ENCODE measurements at places on chromosomes 1 and 21.

DNA sequence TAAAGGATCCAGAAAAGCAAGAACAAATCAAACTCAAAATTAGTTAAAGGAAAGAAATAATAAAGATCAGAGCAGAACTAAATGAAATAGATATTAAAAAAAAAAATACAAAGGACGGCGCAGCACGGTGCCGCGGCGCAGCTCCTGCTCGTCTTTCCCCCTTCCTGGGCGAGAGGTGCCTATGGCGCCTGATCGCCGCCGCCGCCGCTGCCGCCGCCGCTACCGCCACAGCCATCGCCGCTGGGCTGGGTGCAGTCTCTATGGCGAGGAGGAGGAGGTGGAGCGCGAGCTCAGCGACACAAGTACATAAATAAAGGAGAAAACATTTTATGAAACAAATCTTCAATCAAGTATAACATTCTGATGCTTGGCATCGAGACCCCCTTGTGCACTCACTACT lies 77.6 kb upstream of the VANGL1 start:
- DNase-seq: no peak

DNA sequence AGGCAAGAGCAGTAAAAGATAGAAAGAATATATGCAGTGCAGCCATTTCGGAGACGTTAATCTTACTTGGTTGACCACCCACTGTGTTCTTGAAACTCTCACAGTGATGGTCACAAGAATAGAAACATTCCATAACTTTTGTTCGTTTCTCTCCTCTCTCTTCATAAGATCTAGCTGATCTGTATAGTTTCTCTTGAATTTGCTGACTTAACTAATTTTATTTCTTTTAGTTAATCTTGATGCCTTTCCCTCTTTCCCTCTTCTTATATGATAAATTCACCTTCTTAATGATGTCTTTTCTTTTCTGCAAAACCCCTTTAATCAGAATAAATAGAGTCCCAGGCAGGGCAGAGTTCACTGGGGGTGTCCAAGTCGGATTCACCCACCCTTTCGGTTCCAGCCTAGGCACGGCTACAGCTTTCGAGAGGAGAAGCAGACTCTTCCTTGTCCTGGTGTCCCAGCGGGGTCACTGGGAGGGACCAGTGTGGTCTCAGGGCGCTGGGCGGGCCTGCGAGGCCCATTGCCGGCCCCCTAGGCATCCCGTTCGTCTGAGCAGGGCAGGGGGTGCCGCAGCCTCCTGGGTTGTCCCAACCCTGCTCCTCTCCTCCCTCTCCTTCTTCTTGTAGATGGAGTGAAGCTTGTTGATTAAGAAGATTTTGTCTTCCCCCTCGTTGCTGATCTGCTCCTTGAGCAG lies 39.8 kb downstream of the ZNF691 start:
- DNase-seq: no peak

- DNase-seq: no peak
These were observed 6.9 kb downstream of the PDPN start for GRCh38 chr1:13590486-13590885.

GRCh38 chr1:155078469-155079209 lies at the start of gene EFNA3:
Gene EFNA3, plus strand, starts transcription at chr1:155078837. Its CDS starts 105 bp downstream, at chr1:155078942.
- no peak for DNase-seq

- no peak for DNase-seq
These were observed 27.3 kb downstream of the ZBTB8OS start for GRCh38 chr1:32622806-32623681.

DNA sequence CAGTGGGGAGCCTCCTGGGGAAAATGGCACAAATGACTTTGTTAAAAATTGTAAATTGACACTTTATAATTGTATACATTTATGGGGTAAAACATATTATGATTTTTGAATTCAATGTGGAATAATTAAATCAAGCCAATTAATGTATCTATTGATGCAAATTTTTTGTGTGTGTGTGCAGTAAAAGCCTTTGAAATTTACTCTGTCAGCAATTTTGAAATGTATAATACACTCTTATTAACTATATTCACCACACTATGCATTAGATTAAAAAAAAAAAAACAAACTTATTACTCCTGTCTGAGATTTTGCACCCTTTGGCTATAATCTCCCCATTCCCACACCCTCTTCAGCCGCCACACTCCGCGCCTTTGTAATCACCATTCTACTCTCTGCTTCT lies 119.2 kb downstream of the S1PR1 start:
- DNase-seq: no peak

GRCh38 chr1:219460896-219461815 lies 151.7 kb downstream of the ZC3H11B start:
- DNase-seq: no peak

DNA sequence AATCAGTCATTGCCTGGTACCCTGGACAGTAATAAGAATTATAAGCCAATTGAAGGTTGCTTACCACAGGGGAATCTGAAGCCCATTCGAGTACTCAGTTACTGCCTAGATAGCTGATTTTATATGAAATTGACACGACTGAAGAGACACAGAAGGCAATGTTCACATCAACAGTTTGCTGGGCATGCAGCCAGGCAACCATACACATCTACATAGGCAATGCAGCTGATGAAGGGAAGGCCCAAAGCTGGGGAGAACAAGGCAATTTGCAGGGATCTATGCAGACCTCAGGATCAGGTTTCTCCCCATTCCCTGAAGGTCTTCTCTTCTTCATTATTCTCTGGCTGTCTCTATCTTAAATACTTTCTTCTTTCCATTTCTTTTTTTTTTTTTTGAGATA lies 448.7 kb downstream of the PTBP2 start:
- no peak for DNase-seq

DNA sequence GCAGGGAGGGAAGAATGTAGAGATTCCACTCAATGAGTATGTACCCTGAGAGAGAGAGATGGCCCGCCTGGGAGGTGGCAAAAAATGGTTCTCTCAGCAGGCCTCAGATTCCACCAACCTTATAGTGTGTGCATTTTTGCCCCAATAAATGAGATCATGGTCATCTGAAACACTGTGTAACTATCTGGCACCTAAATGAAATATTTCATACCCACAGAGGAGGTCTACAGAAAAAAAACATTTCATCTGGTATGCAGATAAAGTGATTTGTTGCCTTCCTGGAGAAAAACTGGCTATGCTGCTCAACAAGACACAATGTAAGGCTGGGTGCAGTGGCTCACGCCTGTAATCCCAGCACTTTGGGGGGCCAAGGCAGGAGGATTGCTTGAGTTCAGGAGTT lies 4.9 kb downstream of the TMCO2 start:
- DNase-seq: no peak

- no peak for DNase-seq
These were observed 5.4 kb downstream of the CD2 start for GRCh38 chr1:116759636-116760035.

DNA sequence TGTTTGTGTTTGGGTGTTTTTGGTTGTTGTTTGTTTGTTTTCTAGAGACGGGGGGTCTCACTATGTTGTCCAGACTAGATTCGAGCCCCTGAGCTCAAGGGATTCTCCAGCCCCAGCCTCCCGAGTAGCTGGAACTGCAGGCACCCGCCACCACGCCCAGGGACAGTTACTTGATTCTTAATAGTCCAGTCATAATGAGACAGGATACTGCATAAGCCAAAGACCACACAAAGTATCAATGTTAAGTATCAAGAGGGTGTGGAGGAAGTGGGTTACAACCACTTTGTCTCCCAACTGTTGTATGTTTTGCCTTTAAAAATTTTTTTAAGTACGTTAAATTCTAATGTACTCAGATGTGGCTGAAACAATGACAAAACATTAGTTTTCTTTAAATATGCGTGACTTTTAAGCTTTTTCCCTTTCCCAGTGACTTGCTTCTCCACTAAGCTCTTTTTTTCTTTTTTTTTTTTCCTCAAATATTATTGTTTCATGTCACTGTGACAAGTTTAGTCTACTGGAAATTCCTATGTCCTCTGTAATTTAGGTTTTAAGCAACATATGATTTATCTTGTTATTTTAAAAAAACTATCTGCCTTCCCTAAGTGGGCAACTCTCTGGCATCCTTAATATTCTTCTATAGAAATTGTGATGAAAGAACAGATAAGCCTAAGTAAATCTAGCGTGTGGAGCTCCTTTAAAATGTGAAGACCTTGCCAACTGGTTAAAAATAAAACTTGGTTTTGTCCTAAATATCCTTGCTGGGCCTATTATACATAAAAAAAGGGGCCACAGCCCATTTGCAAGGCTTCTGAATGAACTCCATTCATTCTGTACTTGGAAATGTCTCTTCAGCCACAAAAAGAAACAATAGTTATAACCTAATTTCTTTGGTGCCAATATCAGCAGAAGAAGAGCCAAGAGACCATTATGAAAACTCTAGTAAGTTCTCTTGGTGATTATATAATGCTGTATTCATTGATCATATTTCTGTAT lies 56.2 kb upstream of the DPH5 start:
- no peak for DNase-seq

- no peak for DNase-seq
These were observed 207.4 kb downstream of the RRAGC start for GRCh38 chr1:38652217-38652616.

- DNase-seq: no peak
These were observed 5.1 kb downstream of the KCNJ15 start for GRCh38 chr21:38261851-38262250.

- no peak for DNase-seq
These were observed 24.8 kb upstream of the CLDN8 start for GRCh38 chr21:30240661-30241060.

- no peak for DNase-seq
These were observed 8.2 kb downstream of the PLA2G5 start for GRCh38 chr1:20078171-20078651.

DNA sequence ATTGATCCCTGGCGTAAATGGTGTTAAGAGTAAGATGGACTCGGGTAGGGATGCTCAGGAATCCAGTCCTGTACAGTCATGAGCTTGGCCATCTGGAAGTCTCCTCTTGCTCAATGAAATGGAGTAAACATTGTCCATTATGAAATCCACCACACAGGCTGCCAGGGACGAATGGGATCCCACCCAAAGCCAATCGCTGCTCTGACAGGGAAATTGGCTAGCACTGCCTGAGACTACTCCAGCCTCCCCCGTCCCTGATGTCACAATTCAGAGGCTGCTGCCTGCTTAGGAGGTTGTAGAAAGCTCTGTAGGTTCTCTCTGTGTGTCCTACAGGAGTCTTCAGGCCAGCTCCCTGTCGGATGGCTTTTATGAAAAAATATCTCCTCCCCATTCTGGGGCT lies at the start of gene HSD11B1:
Gene HSD11B1 (plus strand): TSS at position 263 of the 400 bp plus-strand sequence. CDS start 97 bp downstream, at position 360.
- no peak for DNase-seq

- DNase-seq: no peak
These were observed at the start of gene SHC1 for GRCh38 chr1:154970631-154971340. Gene SHC1, minus strand, starts transcription at chr1:154970747. Its CDS starts 221 bp downstream, at chr1:154970526.

DNA sequence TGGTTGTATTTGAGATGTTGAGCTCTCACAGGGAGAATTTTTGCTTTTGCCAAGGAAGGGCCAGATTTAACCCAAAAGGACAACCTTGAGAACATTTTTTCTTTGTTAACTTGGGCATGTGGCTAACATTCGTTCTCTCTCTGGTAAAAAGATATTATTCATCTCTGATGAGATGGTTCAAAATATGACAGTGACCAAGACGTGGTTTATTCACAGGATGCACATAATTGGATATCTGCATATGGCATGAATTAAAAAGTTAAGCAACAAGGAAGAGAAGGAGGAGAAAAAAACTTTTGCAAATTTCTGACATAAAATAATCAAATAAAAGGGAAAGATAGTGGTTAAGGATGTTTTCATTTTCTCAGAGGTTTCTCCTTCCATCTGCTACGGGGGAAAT lies 43.1 kb upstream of the BCL10 start:
- DNase-seq: no peak

- no peak for DNase-seq
These were observed 182.0 kb downstream of the PLA2G4A start for GRCh38 chr1:187010571-187011309.

GRCh38 chr1:59409549-59409948 lies 112.7 kb downstream of the FGGY start:
- DNase-seq: no peak

- DNase-seq: no peak
These were observed 232.0 kb upstream of the PLXNA2 start for GRCh38 chr1:208475951-208476845.

DNA sequence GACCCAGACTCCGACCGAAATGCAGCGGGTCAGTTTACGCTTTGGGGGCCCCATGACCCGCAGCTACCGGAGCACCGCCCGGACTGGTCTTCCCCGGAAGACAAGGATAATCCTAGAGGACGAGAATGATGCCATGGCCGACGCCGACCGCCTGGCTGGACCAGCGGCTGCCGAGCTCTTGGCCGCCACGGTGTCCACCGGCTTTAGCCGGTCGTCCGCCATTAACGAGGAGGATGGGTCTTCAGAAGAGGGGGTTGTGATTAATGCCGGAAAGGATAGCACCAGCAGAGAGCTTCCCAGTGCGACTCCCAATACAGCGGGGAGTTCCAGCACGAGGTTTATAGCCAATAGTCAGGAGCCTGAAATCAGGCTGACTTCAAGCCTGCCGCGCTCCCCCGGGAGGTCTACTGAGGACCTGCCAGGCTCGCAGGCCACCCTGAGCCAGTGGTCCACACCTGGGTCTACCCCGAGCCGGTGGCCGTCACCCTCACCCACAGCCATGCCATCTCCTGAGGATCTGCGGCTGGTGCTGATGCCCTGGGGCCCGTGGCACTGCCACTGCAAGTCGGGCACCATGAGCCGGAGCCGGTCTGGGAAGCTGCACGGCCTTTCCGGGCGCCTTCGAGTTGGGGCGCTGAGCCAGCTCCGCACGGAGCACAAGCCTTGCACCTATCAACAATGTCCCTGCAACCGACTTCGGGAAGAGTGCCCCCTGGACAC lies 534 bp downstream of the C1orf56 start:
- no peak for DNase-seq

- DNase-seq: no peak
These were observed 6.0 kb downstream of the TAGLN2 start for GRCh38 chr1:159919236-159919865.

- no peak for DNase-seq
These were observed 234.6 kb upstream of the LYPLAL1 start for GRCh38 chr1:218939095-218939494.
